DMS153 (cell line): ENCODE measurements at places on chromosomes 12 and 14.
A peak's percentile ranks its signal among the peaks of the same experiment; 100 is the strongest.

GRCh38 chr12:23827353-23827752 lies 122.1 kb downstream of the SOX5 start:
- no peak for DNase-seq

DNA sequence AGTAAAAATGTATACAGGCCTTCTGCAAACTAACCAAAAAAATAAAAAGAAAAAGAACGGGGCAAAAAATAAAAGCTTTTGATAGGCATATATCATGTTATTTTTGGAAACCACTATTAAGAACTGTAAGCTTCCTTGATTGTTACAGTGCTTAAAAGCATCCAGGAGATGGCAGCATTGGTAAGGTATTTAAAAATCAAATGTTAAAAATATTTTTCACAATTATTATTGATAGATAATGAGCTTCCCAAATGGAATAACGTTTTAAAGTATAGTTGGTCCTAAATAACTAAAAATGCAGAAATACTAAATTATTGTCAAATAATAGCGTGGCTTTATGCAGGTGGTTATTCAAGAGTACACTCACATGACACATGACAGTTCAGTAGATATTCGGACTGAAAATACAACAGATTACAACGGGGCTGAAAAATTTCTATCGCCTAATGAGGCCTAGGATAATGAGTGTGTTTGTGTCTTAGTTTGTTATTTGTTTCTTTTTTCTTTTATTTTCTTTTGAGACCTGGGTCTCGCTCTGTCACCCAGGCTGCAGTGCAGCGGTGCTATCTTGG lies 127.2 kb upstream of the ATF7IP start:
- DNase-seq, result no peak

GRCh38 chr12:6031001-6031400 lies 85.9 kb upstream of the ANO2 start:
- DNase-seq, result peak; percentile 28

DNA sequence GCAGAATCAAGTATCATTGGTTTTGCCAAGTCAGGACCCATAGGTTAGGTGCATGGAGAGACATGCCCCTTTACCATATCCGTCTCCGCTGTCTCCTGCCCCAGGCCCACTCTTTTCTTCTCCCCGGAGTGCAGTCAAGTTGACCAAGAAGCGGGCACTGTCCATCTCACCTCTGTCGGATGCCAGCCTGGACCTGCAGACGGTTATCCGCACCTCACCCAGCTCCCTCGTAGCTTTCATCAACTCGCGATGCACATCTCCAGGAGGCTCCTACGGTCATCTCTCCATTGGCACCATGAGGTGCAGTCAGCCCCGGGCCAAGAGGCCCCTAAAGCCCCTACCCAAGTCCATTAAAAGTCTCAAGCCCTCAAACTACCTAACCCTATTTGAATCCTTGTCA lies 5.0 kb downstream of the GLI1 start:
- no peak for DNase-seq

DNA sequence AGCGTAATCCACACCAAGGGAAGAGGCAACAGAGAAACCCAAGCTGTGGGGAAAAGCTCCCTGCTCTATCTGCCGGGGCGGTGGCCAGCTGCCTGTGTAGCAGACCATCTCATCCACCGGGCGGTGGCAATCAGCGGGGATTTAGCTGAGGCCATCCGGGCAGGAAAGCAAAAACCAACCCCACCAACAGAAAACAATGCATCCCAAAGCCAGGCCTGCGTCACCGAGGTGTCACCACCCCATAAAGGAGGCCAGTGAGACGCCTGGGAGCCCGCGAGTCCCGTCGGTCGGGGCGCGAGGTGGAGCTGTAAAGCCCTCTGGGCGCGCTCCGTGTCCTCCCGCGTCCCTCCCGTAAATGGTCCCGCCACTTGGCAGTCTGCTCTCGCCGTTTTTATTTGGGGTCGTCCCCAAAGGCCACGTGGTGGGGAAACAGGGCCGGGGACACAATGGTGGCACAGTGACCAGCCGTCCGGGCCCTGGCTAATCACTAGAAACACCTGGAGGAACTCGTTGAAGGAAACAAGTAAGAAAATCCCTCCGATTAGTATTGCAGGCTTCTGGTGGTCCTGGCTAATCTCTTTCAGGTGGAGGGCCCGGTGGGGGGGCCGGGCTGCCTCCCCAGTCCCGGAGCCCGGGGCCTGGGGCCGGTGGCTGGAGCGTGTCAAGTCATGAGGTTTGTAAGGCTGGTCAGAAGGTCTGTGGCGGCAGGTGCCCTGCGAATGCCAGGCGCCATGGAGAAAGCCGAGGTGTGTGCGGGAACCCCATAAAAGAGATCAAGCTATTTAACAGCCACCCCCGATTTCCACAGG lies 94.7 kb upstream of the GSC start:
- DNase-seq, result no peak
